ENCODE measurements at places on chromosomes 1 and 21. TPM values are rescaled to one million over a fixed set of nuclear protein-coding genes. Genes with fewer than 3 reads are reported as not detected.

DNA sequence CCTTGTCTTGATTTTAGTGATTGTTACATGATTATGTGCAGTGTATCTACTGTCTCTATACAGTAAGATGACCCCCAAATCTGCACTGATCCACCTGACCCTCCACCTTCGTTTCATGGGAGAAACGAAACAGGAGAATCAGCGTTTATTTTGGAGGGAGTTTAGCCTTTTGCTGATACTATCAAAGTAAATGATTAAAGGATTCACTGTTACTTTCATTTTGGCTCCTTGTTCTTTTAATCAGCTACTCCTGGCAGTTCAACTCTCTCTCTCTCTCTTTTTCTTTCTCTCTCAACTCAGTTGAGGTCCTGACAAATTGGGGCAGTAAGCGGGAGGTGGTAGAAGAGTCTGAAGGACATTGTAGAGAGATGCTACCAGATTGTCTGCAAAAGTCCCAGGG, 9.9 kb upstream of the OR6K3 start:
- DNase-seq: no peak

The SLC45A1 gene
- 2.5 TPM for total RNA-seq

The C4BPB gene
- not detected for total RNA-seq

- DNase-seq: no peak
Measured at GRCh38 chr1:82371844-82372498, 571.2 kb downstream of the ADGRL2 start.

DNA sequence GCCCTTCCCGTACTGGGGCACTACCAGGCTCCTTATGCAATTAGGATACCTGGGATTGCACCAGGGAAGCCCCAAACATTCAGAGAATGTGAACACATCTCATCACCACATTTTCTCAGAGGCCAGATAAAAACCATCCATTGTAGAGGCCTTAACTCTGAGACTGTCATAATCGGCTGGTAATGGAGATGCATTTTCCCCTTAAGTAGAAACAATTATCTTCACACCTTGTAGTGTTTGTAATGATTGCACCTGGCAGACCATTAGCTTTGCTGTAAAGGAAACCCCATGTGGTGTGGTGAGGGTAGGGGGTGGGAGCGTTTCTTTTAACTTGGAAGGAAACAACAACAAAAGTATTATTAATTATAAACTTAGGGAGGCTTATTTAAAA, 90.0 kb upstream of the TLR5 start:
- no peak for DNase-seq

DNA sequence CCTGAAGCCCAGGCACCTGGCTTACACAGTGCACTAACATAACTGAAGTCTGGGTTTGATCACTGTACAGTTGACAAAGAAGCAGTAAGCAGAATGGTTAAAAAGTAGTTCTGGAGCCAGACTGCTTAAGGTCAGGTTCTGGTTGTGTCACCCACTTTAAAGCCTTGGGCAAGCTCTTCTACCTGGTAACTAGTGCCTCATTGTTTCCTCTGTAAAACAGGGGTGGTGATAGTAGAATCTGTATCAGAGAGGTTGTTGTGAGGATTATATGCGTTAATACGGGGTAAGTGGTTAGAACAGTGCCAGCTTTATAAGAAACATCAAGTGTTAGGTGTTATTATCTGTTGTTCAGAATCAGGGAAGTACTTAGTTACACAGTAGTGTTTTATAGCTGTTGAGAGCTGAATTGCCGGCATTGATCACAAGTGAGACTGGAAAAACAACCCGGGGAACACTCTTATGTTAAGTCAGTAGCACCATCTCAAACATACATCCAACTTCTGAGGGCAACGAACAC, 3.7 kb downstream of the BACH1 start:
- DNase-seq: no peak

All from neural crest cell (in vitro differentiated cells).